ENCODE measurements at places on chromosomes 7 and 10. TPM values are rescaled to one million over a fixed set of nuclear protein-coding genes. Genes with fewer than 3 reads are reported as not detected.

- no peak overlapping the region for H3K4me3 ChIP-seq
- H3K27me3 ChIP-seq = peaks cover 7% of the 10 kb centered on the region
- H3K27ac ChIP-seq = peak overlapping the region; percentile 29
- H3K4me1 ChIP-seq = peaks cover 21% of the 10 kb centered on the region
These were observed 29.4 kb downstream of the WDR86 start for GRCh38 chr7:151380199-151381097.

GRCh38 chr7:139960157-139960556 lies 102.6 kb downstream of the PARP12 start:
- H3K4me1 ChIP-seq = no peaks in the 10 kb centered on the region
- H3K27me3 ChIP-seq = no peaks in the 10 kb centered on the region
- no peak overlapping the region for H3K4me3 ChIP-seq
- H3K27ac ChIP-seq = no peak overlapping the region
- H3K36me3 ChIP-seq = no peaks in the 10 kb centered on the region

DNA sequence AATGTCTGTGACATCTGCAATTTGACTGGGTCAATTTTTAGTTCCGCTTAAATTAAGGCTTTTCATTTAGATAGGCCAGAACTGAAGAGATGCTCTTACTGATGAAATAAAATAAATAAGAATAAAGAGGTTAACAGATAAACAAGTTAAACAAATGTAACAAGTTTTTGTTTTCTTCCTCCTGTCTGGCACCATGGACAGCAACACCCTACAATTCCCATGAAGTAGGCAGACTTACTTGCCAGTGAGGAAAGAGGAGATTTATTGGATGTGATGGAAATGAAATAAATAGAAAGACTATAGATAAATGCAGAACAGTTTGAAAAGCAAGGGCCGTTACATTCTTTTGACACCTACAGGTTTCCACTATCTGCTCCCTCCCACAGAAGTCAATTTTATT lies 118.5 kb downstream of the AMPH start:
- no peak overlapping the region for H3K27ac ChIP-seq
- H3K36me3 ChIP-seq = no peaks in the 10 kb centered on the region
- no peaks in the 10 kb centered on the region for H3K27me3 ChIP-seq
- no peaks in the 10 kb centered on the region for H3K4me1 ChIP-seq
- H3K4me3 ChIP-seq = no peak overlapping the region

- no peak overlapping the region for H3K27ac ChIP-seq
- no peak for DNase-seq
- H3K4me3 ChIP-seq = no peak overlapping the region
- H3K4me1 ChIP-seq = no peaks in the 10 kb centered on the region
- H3K27me3 ChIP-seq = no peaks in the 10 kb centered on the region
- no peaks in the 10 kb centered on the region for H3K36me3 ChIP-seq
These were observed 122.6 kb downstream of the MICU1 start for GRCh38 chr10:72503241-72503640.

SLC26A5 gene
- not detected for total RNA-seq

Data from CD4-positive, alpha-beta T cell (primary cell).